ENCODE measurements at places on chromosomes 6 and 20.

DNA sequence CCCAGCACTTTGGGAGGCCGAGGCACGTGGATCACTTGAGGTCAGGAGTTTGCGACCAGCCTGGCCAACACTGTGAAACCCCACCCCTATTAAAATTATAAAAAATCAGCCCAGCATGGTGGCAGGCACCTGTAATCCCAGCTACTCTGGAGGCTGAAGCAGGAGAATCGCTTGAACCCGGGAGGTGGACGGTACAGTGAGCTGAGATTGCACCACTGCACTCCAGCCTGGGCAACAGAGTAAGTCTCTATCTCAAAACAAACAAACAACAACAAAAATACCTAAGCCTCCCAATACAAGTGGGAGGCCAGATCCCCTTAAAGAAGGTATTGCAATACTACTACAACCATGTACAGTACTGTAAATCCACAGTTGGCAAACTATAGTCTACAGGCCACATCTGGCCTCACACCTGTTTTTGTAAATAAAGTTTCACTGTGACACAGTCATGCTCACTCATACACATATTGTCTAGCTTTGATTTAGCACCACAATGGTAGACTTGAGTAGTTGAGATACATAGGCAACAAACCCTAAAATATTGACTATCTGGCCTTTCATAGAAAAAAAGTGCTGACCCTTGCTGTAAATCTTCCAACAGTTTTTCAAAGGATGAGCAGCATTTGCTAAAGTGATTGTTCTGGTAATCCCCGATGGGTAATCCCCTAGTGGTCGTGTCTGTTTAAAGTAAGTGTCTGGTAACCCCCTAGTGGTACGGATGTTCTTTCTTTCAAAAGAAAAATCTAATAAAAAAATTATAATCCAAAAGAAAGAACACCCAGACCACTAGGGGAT lies 202.0 kb downstream of the RNGTT start:
- DNase-seq, result no peak

GRCh38 chr6:46175976-46176375 lies 5.2 kb upstream of the ENPP5 start:
- no peak for DNase-seq

- no peak for DNase-seq
Measured at GRCh38 chr6:100664274-100665040, 199.7 kb upstream of the SIM1 start.

DNA sequence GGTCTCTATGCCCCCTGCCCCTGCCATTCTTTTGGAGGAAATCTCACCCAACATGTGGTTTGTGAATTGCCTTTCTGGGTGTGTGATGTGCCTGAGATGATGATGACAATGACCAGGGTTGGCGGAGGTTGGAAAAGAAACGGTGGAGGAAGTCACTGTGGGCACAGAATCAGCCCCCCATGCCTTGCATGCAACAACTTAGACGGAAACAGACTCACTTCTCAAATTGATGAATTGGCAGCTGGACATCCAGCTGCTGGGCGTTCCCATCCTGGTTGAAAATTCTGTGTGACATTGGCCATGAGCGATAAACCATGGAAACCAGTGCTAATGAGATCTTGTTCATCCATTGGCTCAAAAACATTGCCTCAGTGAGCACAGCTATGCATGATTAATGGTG lies 95.8 kb upstream of the LY86 start:
- no peak for DNase-seq

- DNase-seq, result no peak
Measured at GRCh38 chr6:31393932-31394331, 9.5 kb upstream of the MICA start.

DNA sequence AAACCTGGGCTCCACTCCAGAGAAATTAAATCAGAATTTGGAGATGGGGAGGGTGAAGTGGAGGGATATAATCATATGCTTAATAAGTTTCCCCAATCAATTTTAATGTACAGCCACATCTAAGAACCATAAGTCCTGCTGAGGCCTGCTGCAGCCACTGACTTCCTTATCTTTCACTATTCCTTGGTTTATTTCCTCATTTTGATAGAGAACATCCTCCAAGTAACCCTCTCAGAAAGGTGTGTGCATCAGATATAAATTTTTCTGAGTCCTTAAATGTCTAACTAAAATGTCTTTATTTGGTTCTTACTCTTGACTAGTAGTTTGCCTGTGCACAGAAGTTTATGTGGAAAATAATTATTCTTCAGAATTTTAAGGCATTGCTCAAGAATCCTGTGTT lies 23.7 kb upstream of the SIRT5 start:
- no peak for DNase-seq

- no peak for DNase-seq
Measured at GRCh38 chr6:148157841-148158240, 184.8 kb upstream of the SASH1 start.

GRCh38 chr6:84512391-84512790 lies 252.0 kb downstream of the TBX18 start:
- DNase-seq, result no peak
